ENCODE measurements at places on chromosomes 12 and 14.
A peak's percentile ranks its signal among the peaks of the same experiment; 100 is the strongest.

DNA sequence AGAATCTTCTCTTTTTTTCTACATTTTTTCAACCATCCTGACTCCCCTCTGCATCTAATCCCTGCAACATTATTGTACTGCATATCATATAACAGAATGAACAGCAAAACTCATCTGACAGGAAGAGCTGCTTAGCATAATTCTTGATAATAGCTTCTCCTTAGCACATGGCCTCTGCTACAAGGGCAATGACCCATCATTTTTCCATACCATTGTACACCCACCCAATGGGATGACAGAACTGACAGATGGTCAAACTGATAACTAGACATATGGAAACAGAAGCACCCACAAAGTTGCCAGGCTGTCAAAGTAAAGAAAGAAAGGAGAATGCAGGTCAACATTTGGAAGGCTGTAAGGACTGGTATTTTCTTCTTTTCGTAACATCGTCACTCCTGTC lies 390.4 kb upstream of the USP15 start:
- DNase-seq = no peak

DNA sequence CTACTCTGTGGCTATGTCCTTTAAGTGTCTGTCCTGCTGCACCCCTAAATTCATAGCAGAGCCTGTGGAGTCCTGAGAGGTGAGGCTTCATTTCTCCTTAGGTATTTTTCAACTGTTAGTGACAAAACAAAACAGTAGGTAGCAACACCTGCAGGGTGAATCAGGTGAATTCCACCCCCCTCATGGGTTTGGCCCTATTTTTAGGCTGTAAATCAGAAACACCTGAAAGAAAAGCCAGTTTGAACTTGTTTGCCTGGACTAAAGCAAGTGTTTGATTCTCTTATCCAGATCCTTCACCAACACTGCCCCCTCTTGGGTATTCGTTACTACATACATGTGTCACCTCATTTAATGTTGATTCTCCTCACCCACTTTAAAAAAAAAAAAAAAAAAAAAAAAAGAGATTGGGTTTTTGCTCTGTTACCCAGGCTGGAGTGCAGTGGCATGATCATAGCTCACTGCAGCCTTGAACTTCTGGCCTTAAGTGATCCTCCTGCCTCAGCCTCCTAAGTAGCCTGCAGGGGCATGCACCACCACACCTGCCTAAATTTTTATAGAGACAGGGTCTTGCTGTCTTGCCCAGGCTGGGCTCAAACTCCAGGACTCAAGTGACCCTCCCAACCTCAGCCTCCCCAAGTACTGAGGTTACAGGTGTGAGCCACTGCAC lies 10.3 kb downstream of the TBPL2 start:
- peak; percentile 85 for DNase-seq

DNA sequence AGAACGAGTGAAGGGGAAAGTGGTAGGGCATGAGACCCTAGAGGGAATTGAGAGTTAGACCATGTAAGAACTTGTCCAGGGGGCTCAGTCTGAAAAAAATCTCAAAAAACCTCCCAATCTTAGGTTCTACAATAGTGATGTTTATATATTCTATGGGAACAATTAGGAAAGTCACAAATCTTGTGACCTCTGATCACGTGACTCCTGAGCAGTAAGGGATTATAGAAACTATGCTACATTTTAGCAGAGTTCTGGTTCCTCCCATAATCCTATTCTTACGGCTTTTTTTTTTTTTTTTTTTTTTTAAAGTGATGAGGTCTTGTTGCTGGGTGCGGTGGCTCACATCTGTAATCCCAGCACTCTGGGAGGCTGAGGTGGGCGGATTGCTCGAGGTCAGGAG lies 5.8 kb downstream of the ADCK1 start:
- no peak for DNase-seq

DNA sequence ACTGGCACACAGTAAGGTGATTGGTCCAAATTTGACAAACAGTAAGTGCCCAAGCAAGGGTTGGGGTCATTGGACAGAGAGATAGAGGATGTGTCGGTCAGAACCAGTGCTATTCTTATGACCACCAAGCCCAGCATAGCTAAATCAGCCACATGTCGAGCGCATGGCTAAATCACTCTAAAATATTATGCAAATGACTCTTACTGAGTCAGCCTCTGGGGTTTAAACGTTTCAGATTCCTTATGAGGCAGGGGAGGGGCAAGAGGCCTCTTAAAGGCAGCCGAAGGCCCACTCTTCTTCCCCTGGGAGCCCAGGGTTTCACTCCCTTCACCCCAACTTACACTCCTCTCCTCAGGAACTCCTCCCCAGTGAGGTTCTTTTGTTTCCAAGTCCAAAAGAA lies 603 bp upstream of the ENDOU start:
- no peak for DNase-seq

DNA sequence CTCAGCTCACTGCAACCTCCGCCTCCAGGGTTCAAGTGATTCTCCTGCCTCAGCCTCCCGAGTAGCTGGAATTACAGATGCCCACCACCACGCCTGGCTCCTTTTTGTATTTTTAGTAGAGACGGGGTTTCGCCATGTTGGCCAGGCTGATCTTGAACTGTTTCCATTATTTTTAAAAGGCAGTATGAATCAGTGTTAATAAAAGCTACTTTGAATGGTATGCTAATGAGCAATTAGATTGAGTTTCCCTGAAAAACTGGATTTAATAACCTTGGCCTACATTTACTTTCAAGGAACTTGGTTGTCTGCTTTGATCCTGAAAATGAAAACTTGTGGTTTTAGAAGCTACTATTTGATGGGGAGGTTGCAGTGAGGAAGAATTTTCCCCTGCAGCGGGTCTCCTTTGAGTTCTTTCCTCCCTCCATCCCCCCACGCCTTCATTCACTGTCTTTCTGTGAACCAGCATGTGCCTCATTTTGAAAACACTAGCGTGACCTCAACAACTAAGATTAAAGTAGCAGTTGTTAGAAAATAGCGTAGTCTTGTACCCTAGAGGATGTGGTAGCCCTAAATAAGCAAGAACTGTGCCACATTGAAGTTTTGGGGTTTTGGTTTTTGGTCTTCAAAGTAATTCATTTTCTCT lies 17.8 kb upstream of the RPS6KA5 start:
- DNase-seq = no peak

- no peak for DNase-seq
Measured at GRCh38 chr14:68741839-68742470, 50.9 kb downstream of the ZFP36L1 start.

DNA sequence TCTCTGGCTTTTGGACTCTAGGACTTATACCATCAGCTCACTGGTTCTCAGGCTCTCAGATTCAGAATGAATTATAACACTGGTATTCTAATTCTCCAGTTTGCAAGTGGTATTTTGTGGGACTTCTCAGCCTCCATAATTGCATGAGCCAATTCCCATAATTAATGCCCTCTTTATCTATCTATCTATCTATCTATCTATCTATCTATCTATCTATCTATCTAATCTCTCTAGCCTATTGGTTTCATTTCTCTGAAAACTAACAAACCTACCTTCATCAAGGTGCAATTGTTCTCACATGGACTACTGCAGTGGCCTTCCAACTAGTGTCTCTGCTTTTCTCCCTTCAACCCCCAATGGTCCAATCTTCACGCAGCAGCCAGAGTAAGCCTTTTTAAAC lies 507.4 kb downstream of the ETNK1 start:
- DNase-seq = no peak

DNA sequence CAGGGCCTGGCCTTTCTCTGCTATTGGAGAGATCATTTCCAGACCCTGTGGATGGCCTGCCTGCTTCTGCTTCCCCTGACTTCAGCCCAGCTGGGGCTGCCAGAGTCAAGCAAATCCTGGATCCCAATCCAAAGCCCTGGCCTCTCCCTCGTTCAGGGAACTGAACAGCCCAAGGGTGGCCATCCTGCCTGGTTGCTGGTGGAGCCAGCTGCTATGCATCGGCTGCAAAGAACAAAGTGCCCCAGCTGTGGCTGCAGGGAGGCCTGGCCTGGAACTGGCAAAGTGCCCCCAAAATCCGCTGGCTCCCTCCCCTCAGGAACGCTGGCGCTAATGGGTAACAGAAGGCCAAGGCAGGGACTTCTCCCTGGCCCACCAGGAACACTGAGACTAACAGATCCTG lies 56.4 kb downstream of the LRRC74A start:
- DNase-seq = no peak

- DNase-seq = no peak
Measured at GRCh38 chr12:109487181-109488050, 10.0 kb downstream of the UBE3B start.

DNA sequence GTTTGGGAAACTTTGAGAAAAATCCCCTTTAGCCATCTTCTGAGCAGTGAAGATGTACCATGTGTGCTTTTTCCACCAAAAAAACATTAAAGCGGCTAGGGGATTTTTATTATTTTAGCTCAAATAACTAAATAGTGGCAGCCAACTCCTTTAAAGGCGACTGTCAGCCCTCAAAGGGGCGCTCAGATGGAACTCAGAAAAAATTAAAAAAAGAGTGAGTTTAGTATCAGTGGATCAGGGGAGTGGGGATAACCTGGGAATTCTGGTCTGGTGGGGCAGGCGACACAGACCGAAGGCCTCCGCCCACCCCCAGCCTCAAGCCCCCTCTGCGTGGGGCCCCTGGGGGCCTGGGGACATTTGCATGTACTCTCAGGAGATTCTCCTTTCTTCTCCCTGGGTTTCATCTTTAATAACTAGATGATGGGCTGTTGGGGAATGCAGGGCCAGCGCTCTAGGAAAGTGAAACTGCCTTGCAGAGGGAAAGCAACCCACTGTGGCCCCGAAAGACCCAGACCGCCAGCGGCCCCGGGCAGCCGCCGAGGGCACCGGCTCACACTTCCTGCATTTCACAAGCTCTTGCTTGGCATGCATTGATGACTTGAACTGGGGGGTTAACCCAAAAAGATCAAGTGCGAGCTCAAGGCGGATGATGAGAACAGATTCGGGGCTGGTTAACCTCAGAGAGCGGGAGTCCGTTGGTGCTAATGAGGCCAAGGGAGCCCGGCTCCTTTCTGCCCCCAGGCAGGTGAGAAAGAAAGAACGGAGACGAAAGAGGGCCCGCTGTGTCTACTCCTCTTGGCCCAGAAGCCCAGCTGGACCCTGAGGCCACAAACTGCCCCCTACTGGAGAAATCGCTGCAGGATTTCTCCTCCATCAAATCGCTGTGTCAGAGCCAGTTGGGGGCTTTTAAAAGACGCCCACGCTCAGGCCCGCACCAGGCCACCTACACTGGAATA lies 7.3 kb upstream of the BATF start:
- peak; percentile 43 for DNase-seq

GRCh38 chr12:98325003-98325402 lies 190.4 kb upstream of the TMPO start:
- no peak for DNase-seq

All from mesendoderm (in vitro differentiated cells).